Right lung (tissue), 10 donors: ENCODE measurements at places on chromosomes 1 and 21. TPM values are rescaled to one million over a fixed set of nuclear protein-coding genes. Genes with fewer than 3 reads are reported as not detected.

DNA sequence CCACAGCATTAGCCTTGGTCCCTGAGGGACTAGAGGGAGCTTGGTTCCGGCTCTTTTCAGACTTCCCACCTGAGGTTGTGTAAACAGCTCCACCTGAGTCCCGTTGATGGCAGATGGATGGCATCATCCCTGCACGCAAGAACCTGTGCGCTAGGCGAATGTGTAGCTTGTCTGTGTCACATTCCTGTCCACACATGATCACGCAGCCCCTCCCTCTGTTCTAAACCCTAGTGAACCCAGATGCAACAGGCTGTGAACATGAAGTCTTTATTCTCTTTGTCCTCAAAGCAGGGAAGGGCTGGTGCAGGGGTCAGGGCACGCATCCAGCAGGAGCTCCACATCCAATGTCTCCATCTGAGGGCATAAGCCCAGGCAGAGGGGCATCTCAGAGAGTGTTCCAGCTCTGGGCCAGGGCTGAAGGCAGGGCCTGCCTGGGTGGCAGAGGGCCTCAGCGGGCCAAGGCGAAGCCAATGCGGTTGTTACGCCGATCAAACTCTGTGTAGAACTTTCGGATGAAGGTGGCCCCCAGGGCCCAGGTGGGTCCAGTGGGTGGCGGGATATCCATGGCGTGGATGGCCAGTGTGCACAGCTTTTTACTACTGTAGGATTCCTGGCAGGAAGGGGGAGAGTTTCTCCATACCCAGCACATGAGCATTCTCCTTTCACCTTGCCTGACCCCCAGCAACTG is 2.9 kb upstream of the ETNK2 start:
- no peak for DNase-seq

- DNase-seq: no peak
Observed at GRCh38 chr1:157359314-157360022, 192.8 kb downstream of the FCRL5 start.

DNA sequence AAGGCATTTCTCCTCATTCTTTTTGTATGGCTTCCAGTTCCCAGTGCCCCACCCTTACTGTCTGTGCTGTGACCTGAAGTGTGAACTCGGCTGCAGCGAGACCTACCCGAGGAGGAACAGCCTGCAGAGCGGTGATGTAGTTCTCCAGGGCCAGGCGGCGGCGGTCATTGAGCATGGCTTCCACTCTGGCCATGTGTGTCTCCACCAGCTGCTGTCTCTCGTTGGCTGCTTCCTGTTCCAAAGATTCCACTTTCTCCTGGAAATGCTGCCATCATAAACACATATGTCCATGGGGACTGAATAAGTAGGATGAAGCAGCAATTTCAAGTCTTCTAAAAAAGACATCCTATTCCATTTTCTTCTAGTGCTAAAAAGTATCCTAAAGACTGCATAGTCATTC is 195.6 kb downstream of the APP start:
- DNase-seq: no peak

DNA sequence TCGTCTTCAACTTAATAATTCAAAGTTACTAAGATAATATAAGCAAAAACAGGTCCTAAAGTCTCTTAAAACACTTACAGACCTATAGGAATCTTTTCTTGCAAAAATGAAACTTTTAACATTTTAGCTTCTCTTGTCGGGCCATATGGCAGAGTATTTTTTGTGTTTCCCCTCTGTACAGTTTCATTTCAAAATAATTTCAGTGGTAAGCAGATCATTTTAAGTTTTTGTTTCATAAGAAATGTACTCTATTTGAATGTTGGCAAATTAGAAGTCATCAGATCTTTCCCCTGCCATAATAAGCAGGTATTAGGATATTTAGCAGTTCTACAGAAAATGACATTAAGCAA is 37.9 kb downstream of the RGL1 start:
- no peak for DNase-seq

DNA sequence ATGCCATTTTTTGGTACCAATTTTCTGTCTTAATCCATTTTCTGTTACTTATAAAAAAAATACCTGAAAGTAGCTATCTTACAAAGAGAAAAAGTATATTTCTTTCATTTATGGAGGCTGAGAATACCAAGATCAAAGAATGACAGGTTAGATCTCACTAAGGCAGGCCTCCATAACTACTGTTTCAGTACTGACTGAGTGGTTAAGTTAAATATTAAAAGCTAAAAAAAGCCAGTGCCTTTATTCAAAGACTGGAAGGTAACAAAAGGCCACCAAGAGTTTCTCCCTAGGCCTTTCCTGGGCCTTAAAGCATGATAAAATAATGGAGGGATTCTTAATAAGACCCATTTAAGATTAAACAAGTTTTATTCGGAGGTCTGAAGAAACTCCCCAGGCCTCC is 687.7 kb upstream of the ADGRL4 start:
- no peak for DNase-seq

- DNase-seq: no peak
Observed at GRCh38 chr21:44780137-44780502, 21.5 kb downstream of the UBE2G2 start.

DNA sequence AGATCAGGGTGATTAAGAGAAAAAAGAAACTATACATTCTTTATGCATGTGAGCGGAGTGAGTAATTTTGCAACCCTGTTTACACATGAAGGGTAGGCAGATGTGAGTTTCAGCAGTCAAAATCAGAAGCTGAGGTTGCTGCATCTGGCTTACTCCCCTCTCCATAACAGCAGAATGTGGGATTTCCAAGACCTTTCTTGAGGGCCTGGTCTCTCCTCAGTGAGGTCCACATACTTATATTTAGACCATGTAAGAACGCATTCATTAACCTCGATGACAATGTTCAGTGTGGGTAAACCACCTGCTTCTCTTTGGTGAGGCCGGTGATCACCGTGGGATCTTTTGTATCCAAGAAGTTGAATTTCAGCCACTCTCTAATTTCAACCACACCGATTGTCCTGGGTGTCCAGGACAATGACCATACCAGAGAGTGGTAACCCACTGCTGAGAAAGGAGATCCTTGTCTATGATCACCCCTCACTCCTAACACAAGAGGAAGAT is 18.7 kb upstream of the RAP1A start:
- DNase-seq: no peak

EFNA3 gene
- 4.3 TPM for polyA plus RNA-seq

IFNLR1 gene
- 3.0 TPM for polyA plus RNA-seq
